ENCODE measurements at places on chromosomes 4 and X.

- no peak for DNase-seq
Measured at GRCh38 chrX:118459494-118459893, 36.1 kb upstream of the DOCK11 start.

GRCh38 chrX:121028419-121028818, 19.0 kb upstream of the GLUD2 start:
- no peak for DNase-seq

DNA sequence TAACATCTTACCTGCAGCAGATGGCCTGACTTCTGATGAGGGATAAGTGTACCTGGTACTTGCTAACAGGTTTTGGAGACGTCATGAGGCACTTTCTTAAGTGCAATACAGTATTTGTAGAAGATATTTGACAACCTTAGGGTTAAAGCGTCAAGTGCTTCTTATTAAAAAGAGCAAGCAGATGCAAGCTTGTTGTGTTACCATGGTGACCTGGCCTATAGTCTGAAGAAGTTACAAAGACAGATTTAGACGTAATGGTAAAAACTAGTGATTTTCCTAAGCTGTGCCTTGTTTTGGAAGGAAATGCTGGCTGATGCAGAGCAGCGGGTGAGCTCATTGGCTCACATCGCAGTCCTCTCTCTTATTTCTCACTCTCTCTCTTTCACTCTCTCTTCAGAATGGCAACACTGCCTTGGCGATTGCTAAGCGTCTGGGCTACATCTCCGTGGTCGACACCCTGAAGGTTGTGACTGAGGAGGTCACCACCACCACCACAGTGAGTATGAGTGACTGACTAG, 243.6 kb downstream of the ANK2 start:
- DNase-seq = no peak

DNA sequence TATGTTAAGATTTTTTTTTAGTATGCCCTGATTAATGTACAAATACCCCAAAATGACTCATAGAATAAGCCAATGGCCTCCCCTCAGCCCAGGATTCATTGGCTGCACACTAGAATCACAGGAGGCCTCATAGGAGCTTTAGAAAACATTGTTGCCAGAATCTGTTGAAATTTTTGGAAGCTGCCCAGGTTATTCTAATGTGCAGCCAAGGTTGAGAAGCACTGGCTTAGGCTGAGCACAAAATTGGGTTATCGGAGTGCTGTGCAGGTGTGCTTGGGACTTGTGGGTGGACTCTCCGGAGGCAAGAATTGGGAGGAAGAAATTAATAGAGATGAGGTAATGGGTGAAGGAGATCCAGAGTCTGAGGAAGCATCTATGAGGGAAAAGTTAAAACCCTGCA, 41.3 kb upstream of the VCX start:
- no peak for DNase-seq

DNA sequence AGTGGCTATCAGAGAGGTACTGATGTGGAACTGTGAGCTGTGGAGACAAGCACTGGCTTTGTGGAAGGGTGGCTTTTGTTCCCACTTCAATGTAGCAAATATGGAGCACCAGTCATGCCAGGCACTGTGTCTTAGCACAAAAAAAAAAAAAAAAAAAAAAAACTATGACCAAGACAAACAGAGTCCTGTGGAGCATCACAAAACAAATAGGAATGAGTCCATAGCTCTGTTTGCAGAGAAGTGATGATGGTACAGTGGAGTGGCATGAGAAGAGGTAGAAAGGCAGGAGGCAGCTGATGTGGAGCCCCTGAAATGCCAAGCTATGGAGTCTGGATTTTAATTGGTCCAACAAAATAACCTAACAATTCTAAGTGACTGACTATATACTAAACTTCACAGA, 116.9 kb downstream of the RAB28 start:
- no peak for DNase-seq

DNA sequence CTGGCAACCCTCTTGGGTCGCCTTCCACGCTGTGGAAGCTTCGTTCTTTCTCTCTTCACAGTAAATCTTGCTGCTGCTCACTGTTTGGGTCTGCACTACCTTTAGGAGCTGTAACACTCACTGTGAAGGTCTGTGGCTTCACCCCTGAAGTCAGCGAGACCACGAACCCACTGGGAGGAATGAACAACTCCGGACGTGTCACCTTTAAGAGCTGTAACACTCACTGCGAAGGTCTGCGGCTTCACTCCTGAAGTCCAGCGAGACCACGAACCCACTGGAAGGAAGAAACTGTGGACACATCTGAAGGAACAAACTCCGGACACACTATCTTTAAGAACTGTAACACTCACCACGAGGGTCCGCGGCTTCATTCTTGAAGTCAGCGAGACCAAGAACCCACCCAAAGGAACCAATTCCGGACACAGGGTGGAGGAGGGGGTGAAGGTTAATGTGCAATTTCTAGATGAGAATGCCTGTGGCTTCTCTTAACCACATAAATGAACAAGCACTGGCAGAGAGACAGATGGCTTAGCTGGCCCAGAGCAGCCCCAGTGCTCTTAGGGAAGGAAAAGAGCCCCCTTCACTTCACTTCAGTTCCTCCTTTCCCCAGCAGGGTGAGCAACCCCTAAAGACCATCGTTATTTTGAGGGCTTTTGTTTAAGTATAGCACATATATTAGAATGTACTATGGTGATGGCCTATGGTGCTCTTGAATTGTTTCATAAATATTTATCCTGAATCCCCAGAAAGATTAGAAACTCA, 73.0 kb downstream of the LUZP4 start:
- no peak for DNase-seq

GRCh38 chrX:41332408-41333002, 1.5 kb upstream of the DDX3X start:
- no peak for DNase-seq

DNA sequence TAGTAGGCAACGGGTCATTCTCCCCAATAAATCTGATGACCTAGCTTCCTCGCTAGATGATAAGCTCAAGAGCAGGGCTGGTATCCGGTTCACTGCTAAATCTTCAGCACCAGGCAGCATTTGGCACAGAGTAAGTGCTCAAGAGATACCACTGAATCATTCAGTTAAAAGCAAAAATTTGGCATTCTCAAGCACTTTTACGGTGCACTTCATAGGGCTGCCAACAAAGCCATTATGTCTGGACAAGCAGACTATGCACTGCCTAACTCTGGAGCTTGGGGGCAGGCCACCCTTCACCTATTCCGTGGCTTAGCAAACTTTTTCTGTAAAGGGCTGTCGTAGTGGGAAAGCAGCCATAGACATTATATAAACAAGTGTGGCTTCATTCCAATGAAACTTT, 23.8 kb upstream of the CXorf38 start:
- DNase-seq = no peak

GRCh38 chr4:7068883-7069282, 1.0 kb upstream of the GRPEL1 start:
- no peak for DNase-seq

DNA sequence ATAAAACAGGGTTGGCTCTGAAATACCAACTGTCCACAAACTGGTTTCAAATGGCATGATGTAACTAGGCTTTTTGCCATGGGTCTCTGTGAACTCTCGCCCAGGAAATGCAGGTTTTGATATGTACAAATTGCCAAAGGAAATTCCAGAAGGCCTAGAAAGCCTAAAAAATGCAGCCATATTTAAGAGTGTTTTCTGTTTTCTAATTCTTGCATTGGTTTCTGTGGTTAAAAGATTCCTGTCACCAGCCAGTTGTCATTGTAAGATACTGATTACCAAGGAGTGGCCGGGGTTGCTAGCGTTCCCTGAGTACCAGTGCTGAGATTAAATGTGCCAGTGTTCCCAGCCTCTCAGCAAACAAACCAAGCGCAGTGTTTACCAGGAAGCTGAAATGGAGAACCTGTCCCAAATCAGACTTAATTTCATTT, 53.9 kb upstream of the SORBS2 start:
- DNase-seq = no peak

- DNase-seq = no peak
Measured at GRCh38 chr4:57494821-57495220, 384.6 kb upstream of the IGFBP7 start.

- no peak for DNase-seq
Measured at GRCh38 chr4:139279760-139280620, at the start of gene MGARP. Gene MGARP (minus strand): TSS chr4:139280225. CDS start chr4:139280158, 67 bp downstream.

GRCh38 chr4:8401665-8402064, 38.9 kb downstream of the ACOX3 start:
- DNase-seq = no peak

- no peak for DNase-seq
Measured at GRCh38 chr4:26884486-26884988, 23.9 kb downstream of the STIM2 start.

GRCh38 chr4:3471886-3472285, 8.8 kb downstream of the DOK7 start:
- DNase-seq = no peak

DNA sequence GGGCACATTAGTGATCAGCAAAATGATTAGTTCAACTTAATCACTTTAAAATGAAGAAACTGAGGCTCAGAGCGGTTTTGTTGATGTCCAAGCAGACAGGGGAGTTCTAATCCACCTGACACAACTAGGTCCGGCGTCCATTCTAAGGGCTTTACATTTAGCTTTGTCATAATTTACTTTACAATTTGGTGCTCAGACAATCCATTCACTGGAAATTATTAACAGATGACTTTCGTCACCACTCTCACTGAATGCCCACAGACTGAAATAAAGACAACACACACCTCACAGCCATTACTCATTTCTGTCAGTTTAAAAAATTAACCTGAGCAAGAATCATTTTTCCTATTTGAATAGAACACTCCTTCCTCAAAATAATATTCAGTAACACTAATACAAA, 10.8 kb downstream of the NR3C2 start:
- DNase-seq = no peak

GRCh38 chrX:49230500-49231232, 2.5 kb downstream of the CACNA1F start:
- no peak for DNase-seq

- no peak for DNase-seq
Measured at GRCh38 chr4:73679836-73680235, 59.6 kb upstream of the RASSF6 start.

GRCh38 chrX:97594646-97595224, 711.0 kb downstream of the RPA4 start:
- no peak for DNase-seq

GRCh38 chrX:44227991-44228390, 115.5 kb downstream of the EFHC2 start:
- no peak for DNase-seq

DNA sequence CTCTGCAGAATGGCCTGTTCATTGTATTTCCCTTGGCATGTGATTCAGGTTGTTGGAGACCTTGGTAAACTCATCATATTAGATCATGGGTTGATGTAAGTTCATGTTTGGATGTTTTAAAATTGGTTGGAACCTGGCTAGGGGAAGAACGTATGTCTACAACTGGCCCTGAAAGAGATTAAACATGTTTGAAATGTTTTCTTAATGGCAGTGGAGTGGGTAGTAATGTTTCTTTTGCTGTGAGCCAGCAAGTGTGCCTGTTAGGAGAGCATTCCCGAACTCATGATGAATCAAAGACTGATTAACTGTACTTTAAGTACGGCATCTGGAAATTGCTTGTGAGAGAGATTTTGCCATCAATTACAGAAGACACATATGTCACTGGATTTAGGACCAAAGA, 44.5 kb upstream of the SLC4A4 start:
- DNase-seq = no peak

DNA sequence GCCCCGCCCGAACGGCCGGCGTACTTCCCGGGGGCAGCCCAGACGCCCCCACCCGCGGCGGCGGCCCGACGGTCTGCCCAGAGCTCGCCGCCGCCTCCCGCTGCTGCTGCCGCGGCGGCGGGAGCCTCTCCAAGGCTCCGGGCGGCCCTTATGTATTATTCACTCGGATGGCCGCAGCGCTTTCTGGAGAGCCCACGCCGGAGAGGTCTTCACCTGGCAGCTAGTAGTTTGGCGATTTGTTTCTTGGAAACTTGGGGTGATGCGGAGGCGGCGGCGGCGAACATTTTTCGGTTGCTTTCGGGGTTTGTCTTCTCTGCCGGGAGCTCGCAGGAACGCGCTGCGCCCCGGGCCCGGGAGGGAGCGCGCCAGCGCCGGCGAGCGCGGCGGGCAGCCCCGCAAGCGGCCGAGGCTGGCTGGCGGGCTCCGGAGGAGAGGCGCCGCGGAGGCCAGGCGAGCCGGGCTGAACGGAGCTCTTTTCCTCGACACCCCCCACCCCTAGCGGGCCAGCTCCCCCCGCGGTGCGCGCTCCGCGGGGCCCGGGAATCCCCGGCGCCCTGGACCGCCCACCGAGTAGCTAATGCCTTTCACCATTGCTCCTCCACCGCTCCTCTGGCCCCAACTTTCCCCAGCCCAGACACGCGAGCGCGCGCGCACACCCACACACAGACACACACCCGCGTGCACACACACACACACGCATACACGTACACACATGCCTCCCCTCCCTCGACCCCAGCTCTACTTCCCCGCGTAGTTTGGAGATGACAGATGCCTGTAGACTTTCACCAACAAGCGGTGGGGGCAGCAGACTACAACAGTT, 113.5 kb downstream of the DHX15 start:
- no peak for DNase-seq

- DNase-seq = no peak
Measured at GRCh38 chr4:39331191-39331590, 35.0 kb downstream of the RFC1 start.

GRCh38 chrX:106973433-106974149, 26.4 kb downstream of the MORC4 start:
- no peak for DNase-seq

- DNase-seq = no peak
Measured at GRCh38 chr4:123896446-123897071, 500.0 kb downstream of the SPRY1 start.

- no peak for DNase-seq
Measured at GRCh38 chrX:133583825-133584224, 168.5 kb upstream of the GPC4 start.

- DNase-seq = no peak
Measured at GRCh38 chrX:37047776-37048175, 39.6 kb downstream of the FAM47C start.

DNA sequence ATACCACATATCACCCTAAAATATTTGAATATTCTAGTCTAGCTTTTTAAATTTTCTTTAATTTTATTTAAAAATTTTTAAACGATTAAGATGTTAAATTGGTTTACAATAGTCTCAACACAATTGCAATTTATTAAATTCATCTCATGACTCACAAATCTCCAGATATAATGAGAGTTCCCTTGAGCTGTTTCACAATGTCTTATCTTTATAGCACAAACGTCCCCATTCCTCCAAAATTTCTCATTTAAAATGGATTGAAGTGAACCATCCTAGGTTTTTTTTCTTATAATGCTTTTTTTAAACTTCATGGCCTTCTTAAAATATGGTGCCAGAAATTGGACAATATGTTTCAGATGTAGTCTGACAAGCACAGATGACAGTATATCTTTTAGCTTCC, 204.4 kb downstream of the GABRB1 start:
- DNase-seq = no peak

DNA sequence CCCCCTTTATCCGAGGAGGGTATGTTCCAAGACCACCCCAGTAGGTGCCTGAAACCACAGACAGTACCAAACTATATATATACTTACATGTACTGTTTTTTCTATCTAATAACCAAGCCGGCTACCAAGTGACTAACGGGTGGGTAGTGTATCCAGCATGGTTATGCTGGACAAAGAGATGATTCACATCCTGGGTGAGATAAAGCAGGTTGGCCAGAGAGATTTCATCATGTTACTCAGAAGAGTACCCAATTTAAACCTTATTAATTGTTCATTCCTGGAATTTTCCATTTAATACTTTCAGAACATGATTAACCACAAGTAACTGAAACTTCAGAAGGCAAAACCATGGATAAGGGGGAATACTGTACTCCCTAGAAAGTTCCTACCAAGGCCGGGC, 46.5 kb downstream of the RFC1 start:
- DNase-seq = peak; percentile 36
